ENCODE measurements at places on chromosomes 13 and 19. TPM values are rescaled to one million over a fixed set of nuclear protein-coding genes. Genes with fewer than 3 reads are reported as not detected.

Gene EBI3
- 43.3 TPM for total RNA-seq

Gene U2AF2
- total RNA-seq = 394 TPM

Gene NOTCH3
- total RNA-seq = not detected

Gene CHAF1A
- 107 TPM for total RNA-seq

Gene CD79A
- 2.9 TPM for total RNA-seq

Gene ZNF491
- 0.54 TPM for total RNA-seq

Gene ADM5
- 6.9 TPM for total RNA-seq

Gene CGB3
- total RNA-seq = not detected

Gene AXL
- total RNA-seq = 0.18 TPM

Gene KIR2DL4
- total RNA-seq = 0.13 TPM

Gene AMH
- total RNA-seq = 4.5 TPM

Gene CEACAM4
- not detected for total RNA-seq

Gene CXCL17
- total RNA-seq = not detected

Gene KIR3DL1
- total RNA-seq = not detected

Gene FXYD3
- total RNA-seq = not detected

Gene KDELR1
- total RNA-seq = 70.9 TPM

Gene SPRED3
- total RNA-seq = 2.6 TPM

Gene F2RL3
- total RNA-seq = not detected

Gene LGALS7B
- total RNA-seq = not detected

Gene CAB39L
- total RNA-seq = 7.1 TPM

Gene SHD
- not detected for total RNA-seq

Gene ARHGAP45
- total RNA-seq = 202 TPM

Gene LHFPL6
- total RNA-seq = 4.2 TPM

Gene ZNF90
- total RNA-seq = 4.6 TPM

Gene CEACAM20
- not detected for total RNA-seq

Gene ANGPTL8
- not detected for total RNA-seq

Gene KIR3DL2
- total RNA-seq = 0.65 TPM

Gene FFAR3
- total RNA-seq = 0.36 TPM

Gene SAMD1
- 130 TPM for total RNA-seq

Gene ZNF468
- total RNA-seq = 18.6 TPM

Gene IL11
- 0.34 TPM for total RNA-seq

Measured in activated T-helper 1 cell treated with anti-CD3 and anti-CD28 coated beads, Interleukin-12 subunit alpha, Interleukin-12 subunit beta, Interleukin-2, Interleukin-4 antibody, amounts not matched to agents 30 ng/mL and 10 ng/mL and 1 ng/mL, durations not matched to agents 14 hours and 24 hours and 36 hours (primary cell).